ENCODE measurements at places on chromosomes 3 and 15.

GRCh38 chr3:34198309-34198708 is 399.9 kb downstream of the PDCD6IP start:
- no peak for DNase-seq

GRCh38 chr3:157182879-157183278 is 22.9 kb upstream of the CCNL1 start:
- peak; percentile 9 for DNase-seq

GRCh38 chr15:34434627-34435305 is 2.8 kb downstream of the GOLGA8A start:
- DNase-seq, result no peak

DNA sequence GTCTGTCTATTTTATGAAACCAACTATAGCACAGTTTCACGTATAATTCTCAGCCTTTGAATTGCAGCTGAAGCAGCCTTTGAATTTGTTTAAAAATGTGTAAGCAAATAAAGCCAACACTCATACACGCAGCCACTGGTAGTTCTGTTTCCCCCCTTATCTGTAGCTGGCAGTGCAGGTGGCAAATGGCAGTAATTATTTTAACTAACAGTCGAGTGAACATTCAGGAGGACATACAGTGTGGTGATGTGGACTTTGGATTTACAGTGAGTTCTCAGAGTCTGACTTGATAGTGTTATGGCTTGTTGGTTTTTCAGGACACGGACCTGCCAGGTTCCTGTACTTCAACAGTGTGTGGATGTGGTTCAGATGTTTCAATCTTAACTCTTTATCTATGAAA is 64.0 kb upstream of the SKOR1 start:
- DNase-seq, result no peak

DNA sequence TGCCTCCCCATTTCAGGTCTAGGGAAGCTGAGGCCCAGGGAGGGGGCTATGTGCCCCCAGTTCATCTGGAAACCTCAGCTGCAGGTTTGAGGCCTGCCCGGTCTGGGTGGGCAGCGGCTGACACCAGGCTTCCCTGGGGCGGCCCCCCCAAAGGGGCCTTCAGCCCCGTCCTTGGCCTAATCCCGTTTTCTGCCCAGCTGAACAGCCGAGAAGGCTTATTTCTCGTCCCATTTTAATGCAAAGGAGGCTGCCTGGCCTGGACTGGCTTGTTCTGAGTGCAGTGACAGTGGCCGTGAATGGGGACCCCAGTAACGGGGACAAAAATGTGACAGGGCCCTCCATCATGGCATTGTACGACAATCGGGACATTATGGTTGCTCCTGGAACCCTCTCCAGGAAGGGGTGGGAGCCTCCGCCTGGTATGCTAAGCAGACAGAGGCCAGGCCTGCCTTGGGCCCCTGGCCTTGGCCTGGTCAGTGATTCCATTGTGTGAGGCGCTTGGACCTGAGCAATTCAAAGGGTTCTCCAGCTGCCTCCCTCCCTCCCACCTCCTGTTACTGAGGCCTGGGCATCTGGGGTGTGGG is 93.9 kb downstream of the WNT7A start:
- no peak for DNase-seq

DNA sequence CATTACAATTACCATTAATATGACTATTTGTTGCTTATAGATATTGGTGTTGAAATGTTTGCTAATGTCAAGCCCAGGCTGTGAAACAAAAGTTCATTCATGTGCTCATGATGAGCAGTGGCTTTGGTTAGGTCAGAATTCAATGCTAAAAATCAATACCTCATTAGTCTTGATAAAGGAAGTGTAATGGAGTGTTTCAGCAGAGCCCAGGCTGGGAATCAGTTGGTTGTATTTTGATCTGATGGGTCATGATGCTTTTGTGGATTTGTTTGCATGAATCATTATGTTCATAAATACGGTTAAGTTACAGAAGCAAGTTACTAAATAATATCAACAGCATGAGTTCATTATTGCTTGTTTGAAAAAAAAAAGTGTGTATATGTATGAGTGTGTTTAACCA is 13.6 kb upstream of the ZNF774 start:
- peak; percentile 39 for DNase-seq

DNA sequence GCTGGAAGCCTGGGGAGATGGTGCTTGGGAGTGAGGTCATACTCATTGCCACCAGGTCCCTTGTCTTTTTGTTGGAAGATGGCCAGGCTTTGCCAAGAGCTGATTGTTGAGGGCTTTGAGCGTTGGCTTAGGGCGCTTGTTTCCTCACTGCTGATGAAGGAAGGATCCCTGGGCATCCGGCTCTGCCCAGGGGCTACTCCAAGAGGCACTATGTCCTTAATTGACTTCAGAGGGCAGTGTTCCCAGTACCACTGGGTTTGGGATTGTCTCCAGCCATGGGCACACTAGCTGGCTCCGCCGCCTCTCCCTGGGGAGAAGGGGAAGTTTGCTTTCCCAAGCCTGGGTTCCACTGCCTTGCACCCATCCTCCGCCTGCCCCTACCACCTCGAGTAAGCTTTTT is 57.2 kb upstream of the RGMA start:
- DNase-seq, result no peak

DNA sequence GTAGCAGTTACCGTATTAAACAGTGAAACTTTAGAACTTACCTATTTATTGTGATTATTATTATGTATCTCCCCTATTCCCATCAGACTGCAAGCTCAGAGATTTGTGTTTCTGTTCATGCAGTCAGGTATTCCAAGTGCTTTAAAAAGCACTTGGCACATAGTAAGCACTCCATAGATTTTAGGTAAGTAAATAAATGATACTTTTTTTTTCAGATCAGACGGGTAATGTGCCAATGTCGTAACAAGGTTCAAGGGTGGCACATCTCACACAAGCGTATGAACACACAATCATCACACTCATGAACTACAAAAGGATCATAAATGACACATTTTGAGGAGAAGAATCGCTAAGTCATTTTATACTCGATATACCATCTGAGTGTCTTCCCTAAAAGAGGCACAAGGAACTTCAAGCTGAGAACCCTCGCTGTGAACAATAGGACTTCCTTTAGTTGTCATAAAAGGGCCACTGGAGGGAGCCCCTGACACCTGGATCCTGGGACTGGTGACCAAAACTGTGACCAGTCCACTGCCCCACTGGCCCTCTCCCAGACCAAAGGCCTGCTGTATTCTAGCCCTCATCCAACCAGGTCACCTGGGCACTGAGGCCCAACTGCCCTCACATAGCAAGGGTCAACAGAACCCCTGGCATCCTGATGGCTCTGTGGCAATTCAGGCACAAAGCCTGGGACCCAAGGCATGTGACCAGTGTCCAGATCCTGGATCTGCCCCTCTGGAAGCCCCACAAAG is 32.1 kb downstream of the KIF9 start:
- DNase-seq, result peak; percentile 70

- DNase-seq, result peak; percentile 90
These were observed 93.0 kb upstream of the IGSF10 start for GRCh38 chr3:151553888-151554287.

DNA sequence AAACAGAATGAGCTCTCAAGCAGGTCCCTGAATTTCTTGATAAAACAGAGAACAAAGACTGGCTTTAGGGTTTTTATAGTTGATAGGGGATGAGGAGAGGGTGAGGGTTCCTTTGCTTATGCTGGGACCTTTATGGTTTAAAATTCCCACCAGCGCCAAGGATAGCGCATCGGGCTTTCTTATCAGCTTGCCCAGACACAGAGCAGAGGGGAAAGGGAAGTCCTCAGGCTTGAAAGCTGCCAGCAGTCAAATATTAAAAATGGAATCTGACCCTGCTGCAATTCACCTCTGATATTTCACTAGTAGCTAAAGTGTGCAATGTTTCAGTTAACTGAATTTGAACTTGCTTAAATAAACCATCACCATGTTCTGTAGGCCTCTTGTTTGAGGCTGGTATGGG is 55.0 kb upstream of the EPHA3 start:
- DNase-seq, result no peak

GRCh38 chr3:139456386-139456785 is 19.9 kb downstream of the RBP2 start:
- no peak for DNase-seq

DNA sequence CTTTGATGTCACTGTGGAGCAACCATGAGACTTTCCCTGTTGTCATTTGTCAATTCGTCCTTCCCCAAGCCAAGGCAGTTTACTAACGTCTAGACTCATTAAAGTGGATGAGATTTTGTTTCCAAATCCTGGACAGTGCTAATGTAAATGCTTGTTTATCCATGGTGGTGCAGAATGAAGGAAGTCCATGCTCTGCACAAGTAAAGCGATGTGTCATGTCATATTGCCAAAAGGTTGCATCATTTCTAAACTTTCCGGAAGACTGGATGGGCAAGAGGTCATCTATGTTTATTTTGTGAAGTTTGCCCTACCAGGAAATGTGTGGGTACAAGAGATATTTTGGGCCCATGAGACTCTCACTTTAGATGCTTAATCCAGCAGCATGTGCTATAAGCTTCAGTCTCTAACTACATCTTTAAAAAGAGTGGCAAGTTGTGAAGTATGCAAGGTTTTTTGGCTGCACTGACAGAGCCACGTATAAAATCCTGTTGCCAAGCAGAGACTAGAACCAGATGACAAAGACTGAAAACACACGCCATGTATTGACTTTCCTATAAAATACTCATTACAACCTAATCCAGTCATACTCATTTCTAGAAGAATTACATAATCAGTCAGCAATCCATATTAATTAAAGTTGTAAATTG is 72.1 kb upstream of the FNDC3B start:
- peak; percentile 96 for DNase-seq

DNA sequence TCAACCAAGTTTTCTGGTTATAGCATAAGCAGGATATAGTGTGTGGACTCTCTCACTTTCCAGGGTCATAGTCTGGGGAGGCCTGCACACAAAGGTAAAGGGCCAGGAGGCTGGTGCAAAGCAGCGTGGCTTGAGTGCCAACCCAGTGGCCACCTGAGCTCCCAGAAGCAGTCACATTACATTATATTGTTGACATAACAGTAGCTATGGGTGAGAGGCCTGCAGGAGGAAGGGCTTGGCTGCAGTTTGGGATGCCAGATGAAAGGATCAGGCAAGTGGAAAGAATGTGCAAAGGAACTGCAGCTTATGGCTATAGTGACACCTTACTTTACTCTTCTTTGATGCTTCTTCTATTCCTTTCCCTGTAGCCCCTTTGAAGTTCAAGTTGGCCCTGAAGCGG is 96.5 kb downstream of the FLNB start:
- DNase-seq, result no peak

- no peak for DNase-seq
These were observed 73.9 kb downstream of the LSM3 start for GRCh38 chr3:14252321-14253021.

GRCh38 chr3:48696601-48697000 is 10.9 kb upstream of the NCKIPSD start:
- DNase-seq, result no peak

DNA sequence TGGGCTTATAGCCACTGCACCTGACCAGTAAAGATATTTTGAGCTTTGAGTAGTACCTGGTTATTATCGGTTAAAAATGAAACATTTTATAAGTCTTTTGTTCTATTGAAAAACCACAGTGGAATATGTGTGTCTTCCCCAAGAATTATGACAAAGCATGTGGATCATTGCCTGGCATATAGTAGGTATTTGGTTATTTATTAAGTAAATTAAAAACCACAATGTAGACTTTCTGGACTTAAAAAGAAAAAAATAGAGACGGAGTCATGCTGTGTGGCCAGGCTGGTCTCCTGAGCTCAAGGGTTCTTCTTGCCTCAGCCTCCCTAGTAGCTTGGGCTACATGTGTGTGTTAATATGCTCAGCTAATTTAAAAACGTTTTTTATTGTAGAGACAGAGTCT is 43.5 kb downstream of the UBE2E2 start:
- no peak for DNase-seq
